Hematopoietic multipotent progenitor cell treated with erythropoietin and hydrocortisone succinate and interleukin-3 and kit ligand, for 8 days (in vitro differentiated cells): ENCODE measurements at places on chromosomes 5 and 9.

DNA sequence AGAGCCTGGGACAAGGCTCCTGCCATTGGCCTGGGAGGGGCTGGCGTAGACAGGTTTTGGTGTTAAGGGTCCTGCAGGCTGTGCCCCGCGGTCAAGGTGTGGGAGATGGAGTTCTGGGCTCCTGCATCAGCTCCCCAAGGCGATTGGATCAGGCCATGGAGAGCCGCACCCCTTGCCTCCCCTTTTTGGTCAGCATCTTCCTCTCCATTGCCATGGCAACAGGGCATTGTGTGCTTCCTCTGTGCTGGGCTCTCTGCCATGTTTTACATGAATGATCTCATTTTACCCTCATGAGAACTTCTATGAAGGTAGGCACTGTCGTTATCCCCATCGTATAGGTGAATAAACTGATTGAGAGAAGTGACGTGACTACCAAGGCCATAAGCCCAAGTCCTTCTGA, 344.3 kb upstream of the CLINT1 start:
- DNase-seq = no peak

DNA sequence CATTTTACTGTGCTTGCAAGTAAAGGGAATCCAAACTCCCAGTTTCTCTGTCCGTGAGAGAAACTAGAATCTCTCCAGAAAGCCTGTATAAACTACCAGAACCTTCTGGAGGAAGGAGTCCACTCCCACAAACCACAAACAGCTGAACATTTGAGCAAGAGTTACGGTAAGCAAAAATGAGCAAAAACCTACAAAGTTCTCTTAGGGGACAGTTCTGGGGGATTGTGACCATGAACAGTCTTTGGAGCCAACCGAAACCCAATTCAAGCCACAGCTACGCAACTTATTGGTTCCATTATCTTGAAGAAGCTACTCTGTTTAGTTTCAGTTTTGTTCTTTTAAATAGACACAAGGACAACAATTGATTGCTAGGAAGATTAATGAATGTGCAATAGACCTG, 330.6 kb downstream of the ASTN2 start:
- DNase-seq = no peak

GRCh38 chr5:4911646-4912403, 228.3 kb upstream of the ADAMTS16 start:
- no peak for DNase-seq

DNA sequence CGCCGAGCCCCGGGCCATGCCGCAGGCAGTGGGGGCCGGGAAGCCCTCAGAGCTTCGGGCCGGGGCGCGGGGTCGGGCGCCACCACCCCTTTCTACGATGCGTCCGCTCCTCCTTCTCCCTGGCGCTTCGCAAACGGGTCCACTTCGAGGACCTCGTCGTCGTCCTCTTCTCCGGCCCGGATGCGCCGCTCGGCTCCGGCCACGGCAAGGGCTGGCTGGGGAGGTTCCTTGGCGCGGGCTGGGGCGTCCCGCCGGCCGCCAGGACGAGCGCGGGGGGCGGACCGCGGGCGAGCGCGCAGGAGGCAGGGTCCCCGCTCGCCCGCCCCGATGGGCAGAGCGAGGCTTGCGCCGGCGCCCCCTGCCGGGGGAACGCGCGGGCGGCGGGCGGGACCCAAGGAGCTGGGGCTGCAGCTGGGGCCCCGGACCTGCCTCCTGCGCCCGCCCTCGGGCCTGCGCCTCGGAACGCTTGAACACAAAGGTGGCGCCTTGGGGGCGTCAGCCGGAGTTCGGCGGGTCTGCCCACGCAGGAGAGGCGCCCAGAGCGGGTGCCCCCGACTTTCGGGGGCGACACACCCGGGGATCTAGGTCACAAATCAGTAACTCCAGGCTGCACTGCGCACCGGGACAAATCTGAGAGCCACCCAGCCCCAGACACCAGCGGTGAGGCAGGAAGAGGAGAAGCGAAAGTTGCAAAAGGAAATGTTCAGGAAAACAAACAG, at the start of gene ROR2:
ROR2 (minus strand) TSS at position 283 of the 719 bp plus-strand sequence.
- peak; percentile 49 for DNase-seq

DNA sequence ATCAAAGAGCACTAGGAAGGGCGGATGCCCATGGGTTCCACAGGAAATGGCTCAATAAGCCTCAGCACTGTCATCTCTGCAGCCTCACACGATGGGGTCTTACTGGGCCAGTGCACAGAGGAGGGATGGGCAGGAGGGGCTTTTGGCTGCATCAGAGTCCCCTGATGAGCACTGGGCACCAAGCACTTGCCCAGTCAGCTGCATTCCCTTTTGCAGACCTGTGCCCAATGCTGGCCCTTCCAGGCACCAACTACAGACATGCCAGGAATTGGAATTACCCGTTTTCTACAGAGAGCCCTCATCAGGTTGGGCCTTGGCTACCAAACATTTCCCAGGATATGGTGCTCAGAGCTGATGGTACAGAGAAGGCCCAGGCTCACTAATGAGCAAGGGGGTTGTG, 182.5 kb downstream of the HSPA4 start:
- no peak for DNase-seq

DNA sequence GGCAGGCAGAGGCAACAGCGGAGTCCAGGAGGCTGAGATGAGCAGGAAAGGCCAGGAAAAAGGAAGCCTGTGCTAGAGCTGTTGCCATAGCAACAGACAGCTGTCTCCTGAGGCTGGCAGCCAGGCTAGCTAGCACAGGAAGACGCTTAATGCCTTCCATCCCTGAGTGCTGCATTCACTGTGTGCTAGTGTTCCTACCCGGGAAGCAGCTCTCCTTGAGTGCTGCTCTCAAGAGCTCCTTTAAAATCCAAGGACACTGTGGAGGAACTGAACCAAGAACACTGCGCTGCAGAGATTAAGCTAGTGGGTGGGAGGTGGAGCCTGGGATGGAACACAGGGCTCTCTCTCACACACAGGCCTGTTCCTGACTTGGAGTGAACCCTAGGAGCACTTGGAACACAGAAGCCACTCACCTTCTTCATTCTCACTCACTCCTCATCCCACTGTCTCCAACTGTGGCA, 53.5 kb upstream of the IL7R start:
- no peak for DNase-seq

GRCh38 chr9:109974918-109975276, 194.9 kb downstream of the PALM2AKAP2 start:
- DNase-seq = no peak

- no peak for DNase-seq
Observed at GRCh38 chr5:53089481-53089991, 20.0 kb downstream of the MOCS2 start.

GRCh38 chr5:90434116-90434714, 24.7 kb upstream of the CETN3 start:
- peak; percentile 72 for DNase-seq

DNA sequence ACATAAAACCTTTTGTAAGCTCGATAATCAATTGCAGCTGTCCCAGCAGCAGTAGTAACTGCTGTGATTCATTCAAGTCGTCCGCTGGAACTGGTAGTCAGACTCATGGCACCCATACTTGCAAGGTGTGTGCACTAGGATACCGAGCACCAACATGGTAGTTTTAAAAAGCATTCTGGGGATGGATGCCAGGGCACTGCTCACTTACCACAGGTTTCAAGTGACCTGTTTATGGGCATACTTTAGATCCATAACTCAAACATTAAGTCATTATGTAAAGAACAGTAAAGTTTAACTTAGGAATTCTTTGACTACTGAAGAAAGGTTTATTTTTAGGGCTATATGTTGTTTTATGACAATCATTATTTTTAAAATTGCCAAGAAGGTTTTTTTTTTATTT, 2277.6 kb downstream of the MAT2B start:
- no peak for DNase-seq

DNA sequence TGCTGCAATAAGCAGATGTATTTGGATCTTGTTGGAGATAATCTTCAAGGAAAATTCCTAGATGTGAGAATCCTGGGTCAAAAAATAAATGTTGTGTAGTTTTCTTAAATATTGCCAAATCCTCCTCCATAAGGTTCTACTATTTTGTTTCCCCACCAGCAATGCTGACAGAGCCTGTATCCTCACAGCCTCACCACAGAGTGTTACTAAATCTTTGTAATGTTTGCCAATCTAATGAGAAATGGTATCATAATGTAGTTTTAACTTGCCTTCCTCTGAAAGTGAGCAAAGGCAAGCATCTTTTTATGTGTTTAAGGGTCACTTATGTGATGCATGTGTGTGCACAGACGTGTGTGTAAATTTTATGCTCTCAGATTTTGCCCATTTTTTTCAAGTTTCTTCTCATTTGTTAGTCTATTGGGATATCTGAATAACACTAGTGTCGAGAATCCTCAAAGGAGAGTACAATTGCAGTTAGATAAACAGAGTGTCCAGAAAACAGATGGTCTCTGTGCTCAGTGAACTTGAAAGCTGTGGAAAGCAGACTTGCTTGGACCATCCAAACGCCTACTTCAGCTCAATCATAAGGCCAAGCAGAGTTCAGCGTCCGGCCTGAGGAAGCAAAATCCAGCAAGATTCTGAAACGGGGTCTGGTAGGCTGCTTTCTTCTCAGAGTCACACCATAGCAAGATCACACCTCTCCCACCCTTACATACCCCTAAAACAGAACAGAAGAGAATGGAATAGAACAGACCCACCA, 35.7 kb upstream of the UGT3A1 start:
- no peak for DNase-seq
